ENCODE measurements at places on chromosomes 16 and 17.
A peak's percentile ranks its signal among the peaks of the same experiment; 100 is the strongest.

DNA sequence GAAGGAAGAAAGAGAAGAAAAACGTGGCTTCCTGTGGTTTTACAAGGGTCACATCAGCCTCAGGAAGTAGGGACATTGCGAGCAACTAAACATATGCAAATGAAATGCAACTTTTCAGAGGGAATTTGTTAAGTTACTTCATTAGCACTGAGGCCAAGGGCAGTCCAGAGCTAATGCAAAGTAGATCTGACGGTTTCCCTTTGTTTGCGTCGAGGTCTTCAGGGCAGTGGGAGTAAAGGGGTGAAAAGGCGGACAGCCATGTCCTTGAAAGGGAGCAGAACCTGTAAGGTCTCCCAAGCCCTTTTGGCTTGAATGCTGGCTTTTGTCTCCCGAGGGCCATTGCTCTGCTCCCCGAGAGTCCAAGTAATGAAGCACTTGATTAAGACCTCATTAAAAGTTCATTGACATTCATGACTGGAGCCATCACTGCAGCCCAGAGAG is 85.0 kb downstream of the PMP22 start:
- DNase-seq = no peak
- H3K36me3 ChIP-seq = no peaks in the 10 kb centered on the region
- no peak overlapping the region for H3K4me3 ChIP-seq
- no peak overlapping the region for H3K27ac ChIP-seq

- peak overlapping the region; percentile 62 for H3K4me3 ChIP-seq
- no peaks in the 10 kb centered on the region for H3K36me3 ChIP-seq
- H3K27ac ChIP-seq = peak overlapping the region; percentile 94
- peak; percentile 25 for DNase-seq
- peaks cover 12% of the 10 kb centered on the region for H3K4me1 ChIP-seq
These were observed 477 bp downstream of the MTHFSD start for GRCh38 chr16:86554599-86554916.

DNA sequence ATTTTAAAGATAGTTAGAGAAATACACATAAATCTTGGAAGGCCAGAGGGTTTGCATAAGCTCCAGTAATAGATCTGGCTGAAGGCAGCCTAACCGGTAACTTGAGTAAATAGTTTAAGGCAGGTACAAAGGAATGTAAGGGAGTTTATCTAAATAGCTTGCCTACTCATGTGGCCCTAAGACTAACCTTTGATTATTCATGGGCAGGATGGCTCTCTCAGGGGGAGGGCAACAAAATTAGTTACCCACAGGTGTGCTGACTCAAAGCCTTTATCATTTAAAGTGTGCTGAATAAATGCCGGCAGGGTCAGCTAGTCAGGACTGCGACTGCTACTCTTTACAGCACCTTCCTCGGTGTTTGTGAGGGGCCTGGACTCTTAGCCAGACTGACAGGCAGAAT is 761.3 kb upstream of the KIF2B start:
- H3K4me1 ChIP-seq = no peaks in the 10 kb centered on the region
- no peak overlapping the region for H3K27ac ChIP-seq
- H3K36me3 ChIP-seq = no peaks in the 10 kb centered on the region
- H3K27me3 ChIP-seq = no peaks in the 10 kb centered on the region

DNA sequence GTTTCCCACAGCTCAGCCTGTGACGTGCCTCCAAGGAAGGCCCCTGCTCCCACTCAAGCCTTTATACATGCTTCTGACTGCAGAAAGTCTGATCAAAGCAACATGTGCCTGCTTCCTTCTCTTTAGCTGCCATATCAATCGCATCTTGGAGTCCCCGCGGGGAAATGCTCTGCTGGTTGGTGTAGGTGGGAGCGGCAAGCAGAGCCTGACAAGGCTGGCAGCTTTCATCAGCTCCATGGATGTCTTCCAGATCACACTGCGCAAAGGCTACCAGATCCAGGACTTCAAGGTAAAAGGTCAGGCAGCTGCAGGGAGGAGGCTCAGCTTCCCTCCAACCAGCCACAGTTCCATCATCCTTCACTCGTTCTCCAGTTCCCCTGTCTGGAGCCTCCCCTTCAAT is 189.7 kb downstream of the ZNF18 start:
- DNase-seq = no peak
- H3K4me1 ChIP-seq = no peaks in the 10 kb centered on the region
- H3K36me3 ChIP-seq = no peaks in the 10 kb centered on the region
- no peaks in the 10 kb centered on the region for H3K27me3 ChIP-seq
- H3K27ac ChIP-seq = no peak overlapping the region
- H3K4me3 ChIP-seq = no peak overlapping the region

DNA sequence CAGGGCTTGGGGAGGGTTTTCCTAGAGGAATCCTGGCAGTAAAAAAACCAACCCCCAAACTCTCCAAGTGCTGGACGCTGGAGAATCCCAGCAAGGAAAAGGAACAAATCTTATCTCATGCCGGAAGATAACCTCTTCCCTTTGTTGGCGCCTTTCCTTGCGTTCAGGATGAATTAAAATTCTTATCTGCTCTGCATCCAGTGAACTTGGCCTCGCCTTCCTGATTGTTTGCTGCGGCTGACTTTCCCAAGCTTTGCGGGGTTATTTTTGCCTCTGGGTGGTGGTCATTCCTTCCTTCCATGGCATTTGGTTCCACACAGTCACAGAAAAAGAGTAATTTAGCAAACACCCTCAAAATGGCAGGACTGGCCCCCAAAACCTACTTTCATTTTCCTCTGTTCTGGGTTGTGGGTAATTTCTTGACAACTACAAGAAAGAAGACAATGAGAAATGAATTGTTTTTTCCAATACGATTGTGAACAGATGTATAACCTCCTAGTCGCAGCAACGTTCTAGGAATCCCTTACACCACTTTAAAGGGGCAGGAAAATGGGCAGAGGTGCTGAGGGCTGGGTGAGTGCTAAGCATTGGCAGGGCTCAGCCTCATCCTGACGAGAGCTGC is 77.8 kb downstream of the MRC2 start:
- H3K4me1 ChIP-seq = peaks cover 32% of the 10 kb centered on the region
- H3K27me3 ChIP-seq = peaks cover 8% of the 10 kb centered on the region
- DNase-seq = peak; percentile 80
- H3K4me3 ChIP-seq = peak overlapping the region; percentile 48
- H3K27ac ChIP-seq = peak overlapping the region; percentile 40
- H3K36me3 ChIP-seq = no peaks in the 10 kb centered on the region

DNA sequence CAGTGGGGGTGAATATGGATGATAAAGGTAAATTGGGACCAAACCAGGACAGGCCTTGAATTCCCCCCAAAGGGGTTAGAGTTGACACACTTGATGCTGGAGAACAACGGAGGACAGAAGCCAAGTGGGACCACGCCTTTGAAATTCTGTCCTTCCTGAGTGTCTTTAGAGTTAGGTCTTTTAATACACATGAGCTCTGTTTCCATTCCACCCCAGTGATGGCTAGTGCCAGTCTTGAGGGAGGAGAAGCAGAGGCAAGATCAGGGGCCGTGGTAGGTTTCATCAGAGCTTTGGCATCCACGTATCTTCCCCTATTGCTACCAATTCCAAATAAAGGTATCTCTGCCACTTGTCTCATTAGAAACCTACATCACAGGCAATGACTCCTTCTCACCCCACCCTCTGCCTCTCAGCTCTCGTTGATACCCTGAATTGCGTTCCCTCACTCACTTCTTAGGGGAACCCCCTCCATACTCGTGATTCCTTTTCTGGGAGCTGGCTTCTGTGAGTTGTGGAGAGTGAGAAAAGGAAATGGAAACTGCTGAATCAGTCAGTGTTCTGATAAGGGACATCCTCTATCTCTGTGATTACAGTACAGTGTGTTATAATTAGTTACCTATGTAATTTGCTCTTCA is 2.4 kb upstream of the CCL3L1 start:
- no peaks in the 10 kb centered on the region for H3K36me3 ChIP-seq
- DNase-seq = no peak
- no peak overlapping the region for H3K27ac ChIP-seq
- H3K4me3 ChIP-seq = no peak overlapping the region
- no peaks in the 10 kb centered on the region for H3K27me3 ChIP-seq

- no peaks in the 10 kb centered on the region for H3K36me3 ChIP-seq
- peak overlapping the region; percentile 96 for H3K27ac ChIP-seq
- no peaks in the 10 kb centered on the region for H3K27me3 ChIP-seq
These were observed 25.5 kb downstream of the NSMCE1 start for GRCh38 chr16:27242868-27243590.

DNA sequence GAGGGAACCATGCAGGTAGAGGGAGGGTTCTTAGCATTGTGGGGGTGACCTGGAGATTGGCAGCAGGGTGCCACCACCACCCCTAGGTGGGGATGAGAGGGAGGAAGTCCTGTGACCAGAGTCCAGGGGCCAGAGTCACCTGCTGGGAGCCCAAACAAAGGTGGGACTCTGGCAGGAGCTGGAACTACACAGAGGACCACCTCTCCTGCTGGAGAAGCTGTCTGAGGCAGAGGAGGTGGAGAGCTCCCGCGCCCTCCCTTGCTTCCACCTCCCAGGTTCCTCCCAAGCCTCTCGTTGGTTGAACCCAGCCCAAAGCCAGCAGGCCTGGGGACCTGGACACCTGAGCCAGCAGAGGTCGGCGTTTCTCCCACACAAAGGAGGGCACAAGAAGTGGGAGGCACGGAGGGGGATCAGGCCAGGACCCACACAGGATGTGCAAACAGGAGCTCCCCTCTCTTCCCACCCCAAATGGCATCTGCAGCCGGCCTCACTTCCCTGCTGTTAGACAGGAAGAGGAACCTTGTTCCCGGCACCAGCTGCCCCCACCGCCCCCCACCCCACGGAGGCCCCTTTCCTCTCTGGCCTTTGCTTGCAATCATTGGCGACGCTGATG is 154.6 kb downstream of the SEC14L1 start:
- peaks cover 5% of the 10 kb centered on the region for H3K27me3 ChIP-seq
- no peak overlapping the region for H3K27ac ChIP-seq
- DNase-seq = no peak
- H3K36me3 ChIP-seq = no peaks in the 10 kb centered on the region

DNA sequence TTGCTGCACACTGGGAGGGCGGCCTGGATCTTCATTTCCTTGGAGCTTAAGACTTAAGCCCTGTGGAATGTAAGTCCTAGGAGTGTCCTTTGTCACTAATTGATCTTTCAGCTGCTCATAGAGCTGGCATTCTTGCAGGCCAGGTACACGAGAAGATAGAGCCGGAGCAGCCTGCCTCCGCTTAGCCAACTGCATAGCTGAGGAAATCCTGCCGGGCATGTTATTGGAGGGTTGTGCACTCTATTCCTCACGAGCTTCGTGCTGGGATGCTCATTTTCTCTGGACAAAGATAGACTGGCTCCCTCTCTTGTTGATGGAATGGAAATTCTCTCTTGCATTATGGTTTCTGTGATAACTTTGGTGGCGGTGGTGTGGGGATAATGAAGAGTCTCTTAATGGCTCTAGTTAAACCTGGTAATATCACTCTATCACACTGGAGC is 76.9 kb downstream of the RPA1 start:
- H3K27me3 ChIP-seq = peaks cover 49% of the 10 kb centered on the region
- H3K4me1 ChIP-seq = peaks cover 5% of the 10 kb centered on the region
- no peak overlapping the region for H3K4me3 ChIP-seq
- H3K36me3 ChIP-seq = no peaks in the 10 kb centered on the region
- no peak for DNase-seq
- H3K27ac ChIP-seq = no peak overlapping the region

DNA sequence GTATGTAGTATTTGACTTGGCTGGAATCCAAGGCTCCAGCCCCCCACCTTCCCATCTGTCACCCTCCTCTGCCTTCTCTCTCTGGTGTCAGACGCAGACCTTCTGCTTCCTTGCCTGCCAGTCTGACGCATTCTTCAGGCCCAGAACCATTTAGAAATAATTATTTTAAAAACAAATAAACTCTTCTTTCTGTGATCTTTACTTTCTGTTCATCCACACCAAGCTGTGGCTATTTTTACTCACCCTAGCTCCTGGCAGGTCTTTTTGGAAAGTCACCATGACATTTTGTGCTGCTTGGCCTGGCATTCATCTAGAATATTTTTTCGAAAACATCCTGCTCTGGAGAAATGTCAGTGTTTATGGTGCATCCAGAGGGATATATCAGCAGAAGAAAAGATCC is 330.7 kb upstream of the ASIC2 start:
- no peaks in the 10 kb centered on the region for H3K27me3 ChIP-seq
- H3K4me1 ChIP-seq = no peaks in the 10 kb centered on the region
- DNase-seq = no peak
- H3K36me3 ChIP-seq = no peaks in the 10 kb centered on the region
- H3K4me3 ChIP-seq = no peak overlapping the region

DNA sequence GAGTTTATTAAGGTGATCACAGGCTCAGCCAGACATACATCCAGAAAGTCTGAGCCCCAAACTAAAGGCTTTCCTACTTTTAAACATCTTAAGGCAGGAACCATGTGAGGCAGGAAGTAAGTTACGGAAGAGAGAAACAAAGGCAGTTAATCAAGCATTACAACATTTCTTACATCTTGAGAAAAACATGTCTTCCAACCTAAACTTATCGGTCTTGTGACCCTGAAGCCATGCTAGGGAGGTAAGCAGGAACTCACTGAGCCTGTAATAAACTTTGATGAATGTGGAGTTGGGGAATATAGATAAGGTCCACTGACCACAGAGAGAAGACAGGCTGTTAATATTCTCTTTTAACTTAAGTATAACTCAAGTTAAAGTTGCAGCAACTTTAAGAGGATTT is 3.5 kb upstream of the ACSM3 start:
- no peaks in the 10 kb centered on the region for H3K4me1 ChIP-seq
- H3K27ac ChIP-seq = no peak overlapping the region
- no peak for DNase-seq
- peaks cover 9% of the 10 kb centered on the region for H3K27me3 ChIP-seq

DNA sequence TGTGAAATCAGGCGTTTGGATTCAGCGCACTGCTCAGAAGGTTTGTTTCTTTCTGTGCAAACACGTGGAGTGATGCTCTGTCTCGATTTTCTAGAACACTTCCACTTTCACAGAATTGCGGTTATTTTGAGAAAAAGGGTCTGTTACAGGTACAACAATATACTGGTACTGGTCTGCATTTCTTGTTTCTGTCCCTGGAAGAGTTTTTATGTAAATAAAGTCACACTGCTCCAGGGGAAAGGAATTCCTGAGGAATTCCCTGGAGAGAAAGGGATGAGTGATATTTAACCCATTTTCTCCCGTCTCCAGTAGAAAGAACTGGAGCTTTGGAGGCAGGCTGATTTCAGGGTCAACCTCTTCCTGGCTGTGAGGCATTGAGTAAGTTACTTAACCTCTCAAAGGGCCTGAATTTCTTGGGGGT is 16.2 kb upstream of the RMI2 start:
- peaks cover 13% of the 10 kb centered on the region for H3K4me1 ChIP-seq
- no peak overlapping the region for H3K4me3 ChIP-seq
- DNase-seq = no peak
- peaks cover 2% of the 10 kb centered on the region for H3K27me3 ChIP-seq
- no peaks in the 10 kb centered on the region for H3K36me3 ChIP-seq

DNA sequence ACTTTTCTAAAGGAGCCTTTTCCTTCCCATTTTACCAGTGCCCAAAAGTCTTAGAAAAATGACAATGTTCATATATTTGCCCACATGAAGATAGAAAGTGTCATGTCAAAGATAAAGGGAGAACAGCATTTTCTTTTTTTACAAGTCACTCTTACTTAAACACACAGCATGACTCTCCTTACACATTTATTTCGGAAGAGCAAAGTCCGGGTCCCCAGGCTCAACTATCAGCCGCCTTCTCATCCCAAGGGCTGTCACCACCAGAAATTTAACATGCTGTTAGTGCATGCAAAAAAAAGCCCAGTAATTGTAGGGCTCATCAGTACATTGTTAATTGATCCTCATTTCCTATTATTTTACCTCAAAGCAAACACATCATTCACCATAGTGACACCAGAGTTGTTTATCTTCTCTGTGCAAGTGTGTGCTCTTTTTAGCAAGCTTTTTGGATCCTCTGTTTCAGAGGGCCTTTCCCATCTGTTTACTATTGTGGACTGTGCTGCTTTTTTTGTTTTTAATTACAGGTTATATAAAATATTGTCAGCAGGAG is 560.3 kb downstream of the WWOX start:
- DNase-seq = no peak
- H3K4me3 ChIP-seq = no peak overlapping the region
- H3K36me3 ChIP-seq = no peaks in the 10 kb centered on the region
- H3K27ac ChIP-seq = no peak overlapping the region

All from endothelial cell of umbilical vein (primary cell).